GDM1 (cell line): ENCODE measurements at places on chromosomes 16 and 17.
A peak's percentile ranks its signal among the peaks of the same experiment; 100 is the strongest.

GRCh38 chr16:13414154-13414553 lies 505.8 kb upstream of the ERCC4 start:
- DNase-seq: no peak

DNA sequence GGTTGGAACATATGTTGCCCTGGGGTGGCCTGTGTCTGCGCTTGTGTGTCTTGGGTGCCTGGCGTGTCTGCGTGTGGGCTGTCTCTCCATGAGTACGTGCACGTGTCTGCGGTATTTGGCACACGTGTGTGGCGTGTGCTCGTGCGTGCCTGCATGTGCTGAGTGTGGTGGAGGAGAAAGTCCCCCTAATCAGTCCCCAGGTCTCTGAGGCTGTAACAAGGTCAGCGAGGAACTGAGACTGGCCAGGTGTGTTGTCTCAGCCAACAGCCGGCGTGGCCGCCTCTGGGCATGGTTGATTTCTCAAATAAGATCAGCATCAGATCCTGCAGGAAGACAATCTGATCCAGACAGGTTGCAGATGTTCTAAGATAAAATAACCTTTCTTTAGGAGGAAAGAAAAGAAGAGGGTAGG lies 3.5 kb upstream of the CPNE7 start:
- no peak for DNase-seq

DNA sequence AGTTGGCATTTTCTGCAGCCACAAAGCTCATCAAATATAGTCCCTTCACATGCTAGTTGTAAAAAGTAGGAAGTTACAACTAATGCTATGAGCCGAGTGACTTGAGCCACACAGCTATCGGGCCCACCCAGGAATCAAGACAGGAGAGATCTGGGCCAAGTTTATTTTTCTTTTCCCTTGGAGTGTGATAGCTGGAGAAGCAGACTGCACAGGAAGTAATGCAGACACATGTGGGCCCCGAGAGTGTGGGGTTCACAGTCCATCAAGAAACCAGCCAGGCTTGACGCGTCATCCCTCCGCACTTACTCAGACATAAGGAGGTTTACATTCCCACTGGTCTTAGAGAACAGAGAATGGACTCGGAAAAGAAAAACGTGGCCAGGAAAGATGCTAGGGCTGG lies 403.1 kb upstream of the CDH11 start:
- DNase-seq: peak; percentile 35

GRCh38 chr17:77604301-77604972 lies 354.1 kb upstream of the TNRC6C start:
- DNase-seq: no peak

DNA sequence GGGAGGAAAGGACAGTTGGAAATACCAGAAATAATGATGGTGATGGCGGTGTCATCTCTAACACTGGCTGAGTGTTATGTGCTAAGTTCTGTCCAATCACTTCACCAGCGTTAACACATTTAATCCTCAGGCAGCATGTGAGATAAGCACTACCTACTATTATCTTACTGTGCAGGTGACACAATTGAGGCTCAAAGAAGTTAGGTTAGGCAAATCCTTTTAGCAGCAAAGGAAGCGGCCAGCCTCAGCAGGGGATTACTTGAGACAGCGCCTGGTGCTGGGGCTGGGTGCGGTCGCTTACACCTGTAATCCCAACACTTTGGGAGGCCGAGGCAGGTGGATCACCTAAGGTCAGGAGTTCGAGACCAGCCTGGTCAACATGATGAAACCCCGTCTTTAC lies 18.7 kb upstream of the DHX8 start:
- DNase-seq: no peak

DNA sequence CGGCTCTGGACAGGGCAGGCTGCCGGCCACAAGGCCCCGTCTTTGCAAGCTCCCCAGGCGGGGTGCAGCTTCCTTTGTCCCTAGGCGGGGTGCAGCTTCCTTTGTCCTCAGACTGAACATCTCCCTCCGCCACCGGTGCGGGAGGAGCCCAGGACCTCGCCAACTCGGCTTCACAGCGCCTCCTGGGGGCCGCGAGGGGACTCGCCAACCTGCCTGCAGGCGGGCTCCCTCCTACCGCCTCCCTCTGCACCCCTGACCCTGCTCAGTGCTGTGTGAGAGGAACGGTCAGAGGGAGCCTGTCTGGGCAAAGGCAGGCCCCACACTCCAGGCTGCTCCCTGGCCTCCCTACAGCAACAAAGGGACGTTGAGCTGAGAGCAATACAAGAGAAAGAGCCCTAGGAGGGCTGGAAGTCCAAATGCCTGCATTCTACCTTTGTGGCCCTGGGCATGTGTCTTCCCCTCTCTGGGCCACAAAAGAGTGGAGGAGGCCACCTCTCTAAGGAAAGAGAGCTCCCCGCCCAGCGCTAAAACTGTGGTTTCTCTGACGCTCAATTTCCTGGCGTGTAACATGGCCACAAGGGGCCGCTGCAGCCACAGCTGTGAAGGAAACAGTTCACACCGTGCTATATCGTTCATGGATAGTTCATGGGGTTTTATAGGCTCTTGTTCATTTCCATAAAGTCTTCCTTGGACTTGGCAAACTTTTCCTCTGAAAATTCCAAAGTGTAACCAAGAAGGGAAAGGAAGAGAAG lies 20.9 kb upstream of the KRT19 start:
- DNase-seq: peak; percentile 72

GRCh38 chr17:55258578-55259135 lies 6.1 kb upstream of the HLF start:
- no peak for DNase-seq

GRCh38 chr16:74716355-74716754 lies 15.7 kb upstream of the MLKL start:
- DNase-seq: no peak

DNA sequence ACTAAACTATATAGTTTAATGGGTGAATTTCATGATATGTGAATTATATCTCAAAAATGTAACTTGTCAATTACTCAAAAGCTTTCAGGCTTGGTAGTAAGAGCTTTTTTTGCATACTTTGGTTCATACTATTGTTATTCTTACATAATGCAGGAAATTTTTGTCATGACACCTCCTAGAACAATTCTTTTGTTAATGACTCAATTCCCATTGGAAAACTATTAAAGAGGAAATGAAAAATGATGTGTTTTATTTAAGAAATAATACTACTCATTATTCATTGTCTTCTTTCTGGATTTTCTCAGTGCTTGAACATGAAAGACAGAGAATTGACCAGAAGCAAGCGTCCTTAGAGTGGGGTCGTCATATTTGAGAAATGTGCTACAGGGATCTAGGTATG lies 196.4 kb upstream of the KCNJ16 start:
- DNase-seq: no peak

GRCh38 chr17:67266496-67266895 lies 21.5 kb upstream of the HELZ start:
- no peak for DNase-seq

DNA sequence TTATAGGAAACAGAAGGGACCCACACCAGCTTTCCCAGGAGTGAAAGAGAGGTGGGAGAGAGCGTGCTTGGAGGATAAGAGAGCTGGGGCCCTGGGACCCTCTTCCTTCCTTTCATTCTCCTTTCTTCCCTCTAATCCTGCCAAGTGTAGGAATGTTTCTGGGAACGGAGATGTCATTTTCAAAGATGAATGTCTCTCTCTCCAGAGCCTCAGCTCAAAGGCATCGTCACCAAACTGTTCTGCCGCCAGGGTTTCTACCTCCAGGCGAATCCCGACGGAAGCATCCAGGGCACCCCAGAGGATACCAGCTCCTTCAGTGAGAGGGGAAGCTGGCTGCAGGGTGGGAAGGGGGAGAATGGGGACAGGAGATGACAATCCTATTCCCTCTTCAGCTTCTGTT lies 2.0 kb downstream of the FGF11 start:
- DNase-seq: no peak

- no peak for DNase-seq
Observed at GRCh38 chr17:80805032-80805751, 186.4 kb upstream of the CHMP6 start.

- no peak for DNase-seq
Observed at GRCh38 chr17:72456075-72456474, 335.3 kb downstream of the SOX9 start.

DNA sequence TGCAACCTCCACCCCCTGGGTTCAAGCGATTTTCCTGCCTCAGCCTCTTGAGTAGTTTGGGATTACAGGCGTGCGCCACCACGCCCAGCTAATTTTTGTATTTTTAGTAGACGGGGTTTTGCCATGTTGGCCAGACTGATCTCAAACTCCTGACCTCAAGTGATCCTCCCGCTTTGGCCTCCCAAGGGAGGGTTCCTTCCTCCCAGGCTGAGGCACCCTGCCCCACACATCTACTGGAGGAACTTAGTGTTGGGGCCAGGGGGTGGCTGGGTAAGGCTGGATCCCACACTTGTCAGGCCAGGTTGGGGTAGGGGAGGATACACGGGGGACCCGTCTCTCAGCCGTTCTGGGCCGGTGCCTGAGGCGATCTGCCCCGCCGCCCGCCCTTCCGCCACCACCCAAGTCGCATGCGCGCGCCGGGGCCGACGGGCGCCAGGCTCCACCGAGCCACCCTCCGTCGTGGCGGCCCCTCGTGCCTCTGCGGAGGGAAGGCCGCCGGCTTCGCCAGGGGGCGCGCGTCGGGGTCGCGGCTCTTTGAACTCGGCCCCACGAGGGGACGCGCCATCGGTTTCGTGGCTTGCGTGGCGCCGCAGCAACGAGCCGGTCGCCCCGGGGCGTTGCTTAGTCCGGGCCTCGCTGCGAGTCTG lies 15.9 kb downstream of the GRB7 start:
- peak; percentile 82 for DNase-seq

GRCh38 chr16:56409195-56409594 lies 16.1 kb downstream of the AMFR start:
- DNase-seq: no peak

GRCh38 chr17:7280519-7281073 lies 922 bp upstream of the SLC2A4 start:
- DNase-seq: peak; percentile 70

GRCh38 chr17:66950886-66951604 lies 13.5 kb upstream of the CACNG4 start:
- no peak for DNase-seq

DNA sequence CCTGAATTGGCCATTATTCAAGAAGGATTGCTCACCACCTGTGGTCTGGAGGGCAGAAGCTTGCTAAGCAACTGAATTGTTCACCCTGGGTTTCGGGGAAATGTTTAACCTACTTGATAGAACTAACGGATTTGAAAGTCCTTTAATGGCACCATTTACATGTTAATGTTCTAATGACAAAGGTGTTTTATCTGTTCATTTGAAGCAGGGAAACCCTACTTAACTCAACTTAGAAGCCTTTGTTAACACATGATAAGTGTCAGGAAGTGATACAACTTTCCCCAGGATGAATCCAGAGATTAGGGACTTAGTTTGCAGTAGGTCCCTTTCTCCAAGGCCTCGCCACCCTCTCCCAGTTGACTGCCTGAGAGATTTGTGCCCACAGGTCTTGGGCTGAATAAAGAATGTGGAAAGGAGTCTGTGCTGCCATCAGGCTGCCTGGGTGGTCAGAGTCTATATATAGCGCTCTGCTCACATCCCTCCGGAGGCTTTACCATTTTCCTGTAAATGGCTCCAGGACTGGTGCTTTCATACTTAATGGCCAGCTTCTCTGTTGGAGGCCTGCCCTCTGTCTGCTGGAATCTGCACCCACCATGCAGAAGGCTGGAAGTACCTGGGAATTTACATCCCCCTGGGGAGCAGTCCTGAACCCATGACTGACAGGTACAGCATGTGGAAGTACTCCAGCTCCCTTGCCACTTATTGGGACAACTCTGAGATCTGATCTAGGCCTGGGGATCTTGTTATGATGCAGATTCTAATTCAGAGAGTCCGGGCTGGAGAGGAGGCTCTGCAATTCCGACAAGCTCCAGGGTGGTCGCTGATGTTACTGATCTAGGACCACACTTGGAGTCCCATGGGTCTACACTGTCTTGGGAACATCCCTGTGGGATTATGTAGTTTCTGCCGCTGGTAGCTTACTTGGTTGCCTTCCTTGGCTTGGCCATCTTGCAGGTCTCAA lies 99.9 kb downstream of the ASIC2 start:
- DNase-seq: no peak

DNA sequence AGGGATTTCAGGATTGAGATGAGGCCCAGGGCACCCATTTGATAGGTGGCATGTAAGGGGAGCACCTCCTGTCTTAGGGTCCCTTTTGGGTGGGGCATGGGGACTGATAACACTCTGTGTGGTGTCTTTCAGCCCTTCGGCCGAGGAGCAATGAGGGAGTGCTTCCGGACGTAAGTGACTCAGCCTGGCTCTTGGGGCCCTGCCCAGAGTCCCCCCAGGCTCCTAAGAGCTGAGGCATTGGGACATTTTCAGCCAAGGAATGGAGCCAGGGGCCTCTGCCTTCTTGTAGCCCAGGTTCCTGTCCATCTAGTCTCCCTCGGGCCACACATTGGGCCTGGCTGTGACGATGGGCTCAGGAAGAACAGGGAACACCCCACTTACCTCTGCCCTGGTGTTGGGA lies 44.4 kb downstream of the EEF2K start:
- no peak for DNase-seq

DNA sequence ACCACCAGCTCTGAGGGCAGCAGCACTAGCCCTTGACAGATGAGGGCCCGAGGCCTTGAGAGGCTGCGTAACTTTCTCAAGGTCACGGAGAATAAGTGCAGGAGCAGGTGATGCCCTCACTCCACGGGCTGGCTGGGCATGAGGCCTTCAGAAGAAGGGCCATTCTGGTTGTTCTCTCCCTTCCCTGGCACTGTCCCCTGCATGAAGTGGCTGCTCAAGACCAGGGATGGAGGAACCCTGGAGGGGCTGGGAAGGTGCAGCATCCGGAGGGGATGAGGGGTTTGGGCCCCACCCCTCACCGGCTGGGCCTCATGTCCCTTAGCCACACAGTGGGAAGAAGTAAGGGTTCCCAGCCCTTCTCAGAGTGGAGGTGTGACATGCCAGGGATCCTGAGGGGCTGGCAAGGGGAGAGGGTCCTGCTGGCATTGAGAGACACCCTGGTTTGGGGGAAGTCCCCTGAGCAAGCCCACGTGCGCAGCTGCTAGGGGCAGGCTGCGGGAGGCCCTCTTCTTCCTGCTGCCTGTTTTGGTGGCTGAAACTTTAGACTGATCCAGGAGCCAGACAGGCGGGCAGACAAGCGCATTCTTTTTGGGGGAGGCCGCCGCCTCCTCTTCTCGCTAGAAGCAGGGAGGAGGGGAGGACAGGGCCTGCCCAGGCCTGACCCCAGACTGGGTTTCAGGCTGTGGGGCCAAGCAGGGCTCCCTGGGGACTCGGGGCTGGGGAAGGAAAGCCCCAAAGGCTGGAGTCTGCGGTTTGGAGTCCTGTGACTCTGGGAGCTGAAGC lies 74.0 kb downstream of the N4BP1 start:
- DNase-seq: peak; percentile 57

GRCh38 chr17:63433746-63434591 lies 12.1 kb downstream of the CYB561 start:
- DNase-seq: no peak
